ENCODE measurements at places on chromosomes 2 and 18.

DNA sequence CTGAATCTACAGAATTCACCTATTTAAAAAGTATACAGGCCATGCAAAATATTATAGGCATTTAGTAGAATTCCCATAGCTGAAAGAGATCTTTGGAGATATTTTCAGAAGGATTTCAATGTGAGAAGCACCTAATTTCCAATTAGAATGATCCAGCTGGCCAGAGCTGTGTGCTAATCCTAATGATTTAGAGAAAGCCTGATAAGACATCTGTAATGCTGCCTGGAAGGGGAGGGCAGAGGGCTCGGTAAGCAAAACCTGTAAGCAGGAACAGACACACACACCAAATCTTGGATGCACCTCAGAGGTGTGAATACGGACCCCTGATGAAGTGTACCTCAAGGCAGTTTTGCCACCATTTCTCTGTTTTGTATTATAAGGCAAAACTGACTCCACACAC lies 14.0 kb downstream of the SERTAD2 start:
- no peak for DNase-seq
- peaks cover 21% of the 10 kb centered on the region for H3K36me3 ChIP-seq
- no peaks in the 10 kb centered on the region for H3K27me3 ChIP-seq

- H3K4me1 ChIP-seq, result no peaks in the 10 kb centered on the region
- DNase-seq, result no peak
- no peak overlapping the region for H3K4me3 ChIP-seq
- H3K27ac ChIP-seq, result no peak overlapping the region
Observed at GRCh38 chr2:60354713-60355112, 198.7 kb downstream of the BCL11A start.

DNA sequence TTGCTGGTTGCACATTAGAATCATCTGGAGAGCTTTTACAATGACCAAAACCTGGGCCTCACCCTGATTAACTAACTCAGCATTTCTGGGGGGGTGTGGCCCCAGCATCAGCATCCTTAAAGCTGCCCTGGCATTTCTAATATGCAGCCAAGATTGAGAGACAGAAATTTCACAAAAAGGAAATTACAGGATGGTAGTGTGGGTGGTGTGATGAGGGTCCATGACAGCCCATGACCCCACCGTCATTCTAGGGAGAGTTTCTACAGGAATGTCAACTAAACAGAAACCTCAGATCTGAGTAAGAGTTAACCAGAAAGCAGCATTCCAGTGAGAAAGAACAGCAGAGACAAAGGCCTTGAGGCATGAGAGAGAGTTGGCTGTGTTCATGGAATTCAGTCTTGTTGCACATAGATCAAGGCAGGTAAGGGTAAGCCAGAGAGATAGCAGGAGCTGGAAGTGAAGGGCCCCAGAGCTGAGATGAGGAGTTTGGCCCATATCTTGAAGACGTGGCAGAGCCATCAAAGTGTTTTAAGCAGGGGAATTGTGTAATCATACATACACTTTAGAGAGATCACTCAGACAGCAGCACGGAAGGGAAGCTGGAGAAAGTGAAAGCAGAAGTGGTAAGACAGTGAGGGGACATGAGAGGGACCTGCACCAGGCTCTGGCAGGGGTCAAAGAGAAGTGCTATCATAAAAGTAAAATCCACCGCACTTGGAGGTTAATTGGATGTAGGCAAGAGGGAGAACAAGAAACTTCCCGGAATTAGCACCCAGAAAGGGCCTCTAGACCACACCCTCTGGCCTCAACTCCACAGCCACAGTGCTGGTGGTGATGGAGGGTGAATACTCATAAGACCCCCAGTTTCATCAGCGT lies 7.8 kb upstream of the TRABD2A start:
- H3K27ac ChIP-seq, result peak overlapping the region; percentile 57
- H3K4me1 ChIP-seq, result peaks cover 8% of the 10 kb centered on the region
- H3K4me3 ChIP-seq, result peak overlapping the region; percentile 19
- no peaks in the 10 kb centered on the region for H3K27me3 ChIP-seq
- no peaks in the 10 kb centered on the region for H3K36me3 ChIP-seq

DNA sequence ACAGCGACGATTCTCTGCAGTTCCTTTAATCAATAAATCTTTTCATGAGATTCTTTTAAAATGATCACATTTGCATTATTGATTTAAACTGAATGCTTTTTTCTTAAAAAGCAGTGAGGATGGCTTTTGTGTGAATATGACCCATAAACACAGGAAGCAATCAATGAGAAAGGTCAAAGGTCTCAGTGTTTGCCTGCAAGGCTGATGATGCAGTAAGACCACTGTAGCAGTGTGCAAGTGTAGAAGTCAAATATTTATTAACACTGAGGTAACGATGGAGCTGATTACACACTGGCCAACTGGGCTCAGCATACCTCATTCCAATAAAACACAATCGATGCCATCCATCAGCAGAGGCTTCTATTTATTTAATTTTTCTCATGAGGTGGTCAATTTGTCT lies 633.5 kb downstream of the DCDC2C start:
- H3K27me3 ChIP-seq, result no peaks in the 10 kb centered on the region
- DNase-seq, result no peak
- H3K36me3 ChIP-seq, result no peaks in the 10 kb centered on the region
- H3K4me3 ChIP-seq, result no peak overlapping the region
- no peaks in the 10 kb centered on the region for H3K4me1 ChIP-seq
- no peak overlapping the region for H3K27ac ChIP-seq

DNA sequence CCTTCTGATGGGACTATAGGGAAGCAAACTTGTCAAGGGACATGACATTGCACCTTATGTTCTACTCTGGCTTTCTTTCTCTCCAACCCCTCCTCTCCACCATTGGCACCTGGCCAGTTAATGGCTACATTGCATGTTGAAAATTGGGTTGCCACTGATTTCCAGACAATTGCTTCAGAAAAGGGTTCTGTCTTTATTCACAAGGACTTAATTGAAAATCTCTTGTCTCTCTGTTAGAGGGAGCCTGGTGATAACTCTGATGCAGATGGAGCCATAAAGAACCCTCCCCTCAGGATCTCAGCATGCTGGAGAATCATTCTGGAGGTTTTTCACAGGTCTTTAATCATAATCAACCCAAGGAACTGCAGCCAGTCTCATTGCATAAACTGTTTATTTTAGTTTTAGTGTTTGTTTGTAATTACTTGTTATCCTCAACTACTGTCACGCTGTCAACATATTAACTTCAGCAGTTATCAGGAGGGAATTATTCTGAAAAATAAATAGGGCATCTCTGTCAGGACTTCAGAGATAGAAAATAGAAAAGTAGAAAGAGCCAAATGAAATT lies 316.8 kb downstream of the RIT2 start:
- no peaks in the 10 kb centered on the region for H3K27me3 ChIP-seq
- H3K4me3 ChIP-seq, result no peak overlapping the region
- H3K27ac ChIP-seq, result no peak overlapping the region

DNA sequence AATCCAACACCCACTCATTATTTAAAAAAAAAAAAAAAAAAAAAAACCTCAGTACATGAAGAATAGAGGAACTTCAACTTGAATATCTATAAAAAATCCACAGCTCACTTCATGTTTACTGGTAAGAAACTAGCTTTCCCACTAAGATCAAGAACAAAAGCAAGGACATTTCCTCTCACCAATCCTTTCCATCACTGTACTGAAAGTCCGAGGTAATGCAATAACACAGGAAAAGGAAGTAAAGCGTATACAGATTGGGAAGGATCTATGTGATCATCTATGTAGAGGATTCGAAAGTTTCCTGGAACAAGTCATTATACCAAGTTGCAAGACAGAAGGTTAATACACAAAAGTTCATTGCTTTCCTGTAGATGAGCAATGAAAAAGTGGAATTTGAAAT lies 63.2 kb downstream of the ROCK2 start:
- H3K4me1 ChIP-seq, result no peaks in the 10 kb centered on the region
- no peak overlapping the region for H3K4me3 ChIP-seq
- no peak for DNase-seq

DNA sequence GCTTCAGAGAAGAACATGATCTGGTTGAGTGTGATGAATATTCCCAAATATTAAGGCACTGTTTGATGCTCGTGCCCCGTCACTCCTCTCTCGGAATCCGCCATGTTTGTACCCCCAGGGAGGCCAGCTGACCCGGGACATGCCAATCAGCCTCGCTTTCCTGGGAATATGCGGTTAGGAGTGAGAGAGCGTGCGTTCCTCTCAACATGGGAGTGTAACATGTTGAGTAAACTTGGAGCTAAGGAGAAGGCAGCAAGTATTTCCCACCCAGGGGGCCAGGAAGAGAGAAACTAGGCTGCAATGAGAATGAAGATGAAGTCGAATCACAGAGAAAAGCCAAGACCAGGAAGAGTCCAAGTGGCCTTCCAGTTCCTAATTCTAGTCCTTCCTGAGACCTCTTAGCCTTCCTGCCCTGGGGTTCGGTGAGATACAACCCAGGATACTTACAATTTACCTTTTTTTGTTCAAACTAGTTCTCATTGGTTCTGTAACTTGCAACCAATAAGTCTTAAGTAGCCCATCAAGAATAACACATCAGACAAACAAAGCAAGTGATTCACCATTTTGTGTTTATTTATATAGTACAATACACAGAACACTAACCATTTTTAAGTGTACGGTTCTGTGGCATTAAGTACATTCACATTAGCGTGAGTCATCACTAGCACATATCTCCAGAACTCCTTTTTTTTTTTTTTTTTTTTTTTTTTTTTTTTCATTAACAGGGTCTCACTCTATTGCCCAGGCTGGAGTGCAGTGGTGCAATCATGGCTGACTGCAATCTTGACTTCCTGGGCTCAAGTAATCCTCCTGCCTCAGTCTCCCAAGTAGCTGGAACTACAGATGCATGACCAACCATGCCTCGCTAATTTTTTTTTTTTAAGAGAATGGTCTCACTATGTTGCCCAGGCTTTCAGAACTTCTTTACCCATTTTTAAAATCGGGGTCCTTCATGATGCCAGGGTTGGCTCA lies 36.4 kb upstream of the SLC1A4 start:
- H3K27ac ChIP-seq, result no peak overlapping the region
- no peak for DNase-seq
- no peaks in the 10 kb centered on the region for H3K27me3 ChIP-seq
- H3K4me1 ChIP-seq, result no peaks in the 10 kb centered on the region
- H3K36me3 ChIP-seq, result no peaks in the 10 kb centered on the region

DNA sequence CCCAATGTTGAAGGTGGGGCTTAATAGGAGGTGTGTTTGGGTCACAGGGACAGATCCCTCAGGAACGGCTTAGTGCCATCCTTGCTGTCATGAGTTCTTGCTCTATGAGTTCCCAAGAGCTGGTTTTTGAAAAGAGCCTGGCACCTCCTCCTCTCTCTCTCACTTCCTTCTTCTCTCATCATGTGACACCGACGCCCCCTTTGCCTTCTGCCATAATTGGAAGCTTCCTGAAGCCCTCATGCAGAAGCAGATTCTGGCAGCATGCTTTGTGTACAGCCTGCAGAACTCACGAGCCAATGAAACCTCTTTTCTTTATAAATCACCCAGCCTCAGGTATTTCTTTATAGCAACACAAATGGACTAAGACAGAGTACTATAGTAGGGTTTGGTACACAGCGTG lies 100.4 kb upstream of the SH3BP4 start:
- no peak overlapping the region for H3K27ac ChIP-seq
- no peak for DNase-seq
- H3K27me3 ChIP-seq, result peaks cover 5% of the 10 kb centered on the region
- H3K4me3 ChIP-seq, result no peak overlapping the region

DNA sequence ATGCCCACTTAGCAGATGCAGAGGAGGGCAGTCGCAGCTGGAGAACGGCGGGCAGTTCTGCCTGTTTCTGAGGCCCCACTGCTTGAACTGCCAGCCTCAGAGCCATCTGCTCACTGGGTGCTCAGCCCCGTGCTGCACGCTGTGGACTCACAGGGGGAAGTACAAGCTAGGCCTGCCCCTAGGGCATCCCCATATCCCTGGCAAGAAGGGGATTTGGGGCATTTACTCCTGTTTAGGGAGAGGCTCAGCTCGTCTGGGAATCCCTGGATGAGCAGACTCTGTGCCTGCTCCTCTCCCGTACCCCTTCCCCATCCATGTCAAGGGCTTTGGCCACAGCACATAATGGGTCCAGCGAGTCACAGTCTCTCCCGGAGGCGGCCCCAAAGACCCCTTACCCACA lies 169.8 kb upstream of the PKDCC start:
- no peak overlapping the region for H3K27ac ChIP-seq
- peaks cover 11% of the 10 kb centered on the region for H3K4me1 ChIP-seq
- DNase-seq, result no peak
- H3K36me3 ChIP-seq, result no peaks in the 10 kb centered on the region

- H3K4me3 ChIP-seq, result no peak overlapping the region
- no peak for DNase-seq
- H3K27ac ChIP-seq, result no peak overlapping the region
- H3K4me1 ChIP-seq, result no peaks in the 10 kb centered on the region
- no peaks in the 10 kb centered on the region for H3K27me3 ChIP-seq
Observed at GRCh38 chr2:14304326-14304725, 328.2 kb upstream of the LRATD1 start.

DNA sequence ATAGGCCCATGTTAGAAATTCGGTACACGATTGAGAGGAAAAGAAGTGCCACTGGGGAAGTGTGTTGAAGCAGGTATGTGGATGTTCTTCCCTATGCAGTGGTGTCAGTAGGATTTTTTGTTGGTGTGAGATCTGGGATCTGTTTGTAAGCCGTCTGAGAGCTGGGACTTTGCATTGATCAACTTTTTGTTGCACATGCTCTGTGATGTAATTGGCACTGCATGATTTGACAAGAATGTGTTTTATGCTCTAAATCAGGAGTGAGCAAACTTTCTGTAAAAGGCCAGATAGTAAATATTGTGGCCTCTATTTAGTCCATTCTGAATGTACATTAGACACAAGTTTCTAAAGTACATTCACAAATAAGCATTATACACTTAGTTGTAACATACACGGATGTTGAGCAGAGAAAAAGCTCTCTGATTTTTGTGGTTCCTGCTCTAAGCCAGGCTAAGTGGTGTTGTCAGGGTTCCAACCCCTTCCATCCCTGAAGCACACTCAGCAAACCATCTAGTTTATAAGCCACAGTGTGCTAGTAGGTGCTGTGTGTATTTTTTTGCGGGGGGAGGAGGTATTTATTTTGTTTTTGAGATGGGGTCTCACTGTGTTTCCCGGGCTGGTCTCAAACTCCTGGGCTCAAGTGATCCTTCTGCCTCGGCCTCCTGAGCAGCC lies 235.6 kb downstream of the NEDD4L start:
- H3K36me3 ChIP-seq, result no peaks in the 10 kb centered on the region
- H3K4me3 ChIP-seq, result no peak overlapping the region
- H3K27ac ChIP-seq, result peak overlapping the region; percentile 68

- no peaks in the 10 kb centered on the region for H3K36me3 ChIP-seq
- H3K27me3 ChIP-seq, result no peaks in the 10 kb centered on the region
- H3K27ac ChIP-seq, result no peak within 1 kb of the TSS
- no peaks in the 10 kb centered on the region for H3K4me1 ChIP-seq
Observed at GRCh38 chr2:77521931-77522470, at the start of gene LRRTM4. LRRTM4 (minus strand) TSS chr2:77522376.
